Activated naive CD8-positive, alpha-beta T cell treated with anti-CD3 and anti-CD28 coated beads, Interleukin-2, amount 10 ng/mL, durations not matched to agents 7 days and 5 days (primary cell): ENCODE measurements at places on chromosomes 5 and 9.

- DNase-seq: no peak
- H3K27ac ChIP-seq: no peak overlapping the region
- no peaks in the 10 kb centered on the region for H3K36me3 ChIP-seq
- H3K27me3 ChIP-seq: peaks cover 12% of the 10 kb centered on the region
These were observed 140.7 kb downstream of the MTX3 start for GRCh38 chr5:79850316-79850822.

DNA sequence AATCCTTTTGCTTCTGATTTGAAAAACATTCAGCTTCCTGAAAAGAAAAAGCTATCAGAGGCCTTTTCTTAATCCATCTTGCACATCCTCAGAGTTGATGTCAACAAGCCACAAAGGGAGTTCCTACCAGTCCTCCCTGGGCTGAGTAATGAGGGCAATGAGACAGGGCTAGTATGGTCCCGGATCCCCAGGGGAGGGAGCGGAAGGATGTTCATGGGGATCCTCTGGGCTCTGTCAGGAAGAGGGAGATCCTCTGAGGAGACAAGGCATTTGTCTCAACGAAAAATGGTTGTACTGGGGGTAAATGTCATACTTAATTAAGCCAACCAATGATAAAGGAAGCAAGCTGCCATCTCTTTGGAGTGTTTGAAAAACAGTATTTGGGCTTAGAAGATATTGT, 195.3 kb downstream of the DTWD2 start:
- H3K4me3 ChIP-seq: no peak overlapping the region
- no peaks in the 10 kb centered on the region for H3K36me3 ChIP-seq
- H3K27me3 ChIP-seq: no peaks in the 10 kb centered on the region
- no peak for DNase-seq

DNA sequence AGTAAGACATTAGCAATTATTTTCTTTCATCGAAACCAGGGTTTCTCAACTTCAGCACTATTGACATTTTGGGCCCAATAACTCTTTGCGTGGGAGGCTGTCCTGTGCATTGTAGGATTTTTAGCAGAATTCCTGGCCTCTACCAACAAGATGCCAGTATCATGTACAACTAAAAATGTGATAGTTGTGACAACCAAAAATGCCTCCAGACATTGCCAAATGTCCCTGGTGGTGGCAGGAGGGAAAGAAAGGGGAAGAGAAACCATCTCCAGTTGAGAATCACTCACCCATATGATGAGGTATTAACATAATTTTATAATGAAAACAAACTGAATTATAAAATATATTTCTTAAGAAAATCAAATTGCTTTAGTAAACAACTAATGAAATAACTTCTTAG, 406.1 kb downstream of the RAB3C start:
- H3K4me1 ChIP-seq: peaks cover 5% of the 10 kb centered on the region
- H3K4me3 ChIP-seq: no peak overlapping the region
- H3K27ac ChIP-seq: no peak overlapping the region

- DNase-seq: peak; percentile 61
- peak overlapping the region; percentile 87 for H3K4me3 ChIP-seq
- peaks cover 17% of the 10 kb centered on the region for H3K36me3 ChIP-seq
- no peaks in the 10 kb centered on the region for H3K27me3 ChIP-seq
These were observed 29.3 kb downstream of the PTPA start for GRCh38 chr9:129140397-129141065.

DNA sequence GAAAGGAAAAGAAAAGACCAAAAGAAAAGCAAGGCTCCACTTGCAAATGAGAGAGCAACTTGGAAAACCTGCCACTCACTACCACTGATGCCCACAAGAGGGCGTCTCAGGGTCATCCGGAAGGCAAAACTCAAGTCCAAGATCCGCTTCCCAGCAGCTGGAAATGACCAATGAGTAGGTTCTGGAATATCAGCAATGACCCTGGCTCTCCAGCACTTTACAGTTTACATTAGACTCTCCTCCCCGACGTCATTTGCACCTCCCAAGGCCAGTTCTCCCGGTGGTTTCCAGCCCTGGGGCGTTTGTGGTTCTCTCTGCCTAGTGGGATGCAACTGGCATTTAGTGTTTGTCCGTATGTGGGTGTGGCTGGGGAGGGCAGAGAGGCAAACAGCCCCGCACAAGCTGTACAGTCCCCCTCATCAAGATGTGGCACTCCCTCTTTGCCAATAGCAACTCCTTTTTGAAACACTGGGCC, 193.8 kb upstream of the ZNF618 start:
- H3K4me3 ChIP-seq: no peak overlapping the region
- DNase-seq: peak; percentile 55
- no peak overlapping the region for H3K27ac ChIP-seq
- H3K4me1 ChIP-seq: peaks cover 3% of the 10 kb centered on the region

DNA sequence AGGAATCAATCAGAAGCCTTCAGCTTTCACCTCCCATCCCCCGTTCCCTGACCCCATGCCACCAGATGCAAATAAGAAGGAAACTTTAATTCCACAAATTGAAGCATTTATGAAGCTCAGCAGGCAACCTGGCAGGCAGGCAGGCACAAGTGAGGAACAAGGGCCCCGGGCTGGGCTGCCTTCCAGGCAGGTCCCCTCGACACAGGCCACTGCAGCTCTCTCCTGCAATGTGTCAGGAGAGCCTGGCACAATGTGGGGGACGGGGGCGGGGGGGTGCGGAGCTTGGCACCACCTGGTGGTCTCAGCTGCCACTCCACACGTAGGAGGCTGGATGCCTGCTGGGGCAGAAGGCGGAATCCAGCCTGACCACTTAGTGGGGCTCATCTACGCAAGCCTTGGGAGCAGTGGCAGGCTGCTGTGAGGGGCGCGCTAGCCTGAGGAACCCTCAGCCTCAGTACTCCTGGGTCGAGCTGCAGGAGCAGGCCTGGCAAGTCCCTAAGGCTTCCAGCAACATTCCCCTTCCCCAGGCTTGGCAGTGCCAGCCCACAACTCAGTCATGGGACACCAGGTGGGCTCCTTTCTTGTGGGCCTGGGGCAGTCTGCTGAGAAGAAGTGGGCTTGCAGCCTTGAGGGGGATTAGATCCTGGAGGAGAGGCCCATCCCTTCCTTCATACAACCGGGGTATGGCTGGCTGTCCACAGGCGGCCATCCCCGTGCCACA, 50.2 kb upstream of the KCNMB1 start:
- no peaks in the 10 kb centered on the region for H3K27me3 ChIP-seq
- no peaks in the 10 kb centered on the region for H3K4me1 ChIP-seq
- no peak for DNase-seq
- H3K27ac ChIP-seq: no peak overlapping the region
- H3K4me3 ChIP-seq: no peak overlapping the region
- no peaks in the 10 kb centered on the region for H3K36me3 ChIP-seq

- H3K4me3 ChIP-seq: no peak overlapping the region
- no peaks in the 10 kb centered on the region for H3K4me1 ChIP-seq
- no peak for DNase-seq
- peaks cover 2% of the 10 kb centered on the region for H3K27me3 ChIP-seq
- H3K27ac ChIP-seq: no peak overlapping the region
These were observed 8.6 kb downstream of the TMEM252 start for GRCh38 chr9:68532131-68532530.

DNA sequence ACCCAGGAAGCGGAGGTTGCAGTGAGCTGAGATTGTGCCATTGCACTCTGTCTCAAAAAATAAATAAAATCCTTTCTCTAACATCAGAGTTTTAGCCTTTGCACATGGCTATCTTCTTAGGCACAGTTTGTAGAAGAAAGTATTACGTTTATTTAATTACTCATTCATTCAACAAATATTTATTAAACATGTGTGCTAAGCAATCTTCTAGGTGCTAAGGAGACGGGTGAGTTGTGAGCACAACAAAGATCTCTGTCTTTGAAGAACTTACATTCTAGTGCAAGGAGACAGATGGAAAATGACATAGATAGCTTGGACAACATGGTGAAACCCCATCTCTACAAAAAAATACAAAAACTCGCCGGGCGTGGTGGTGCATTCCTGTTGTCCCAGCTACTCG, 122.3 kb upstream of the MYO10 start:
- DNase-seq: no peak
- H3K4me3 ChIP-seq: no peak overlapping the region
- no peak overlapping the region for H3K27ac ChIP-seq

DNA sequence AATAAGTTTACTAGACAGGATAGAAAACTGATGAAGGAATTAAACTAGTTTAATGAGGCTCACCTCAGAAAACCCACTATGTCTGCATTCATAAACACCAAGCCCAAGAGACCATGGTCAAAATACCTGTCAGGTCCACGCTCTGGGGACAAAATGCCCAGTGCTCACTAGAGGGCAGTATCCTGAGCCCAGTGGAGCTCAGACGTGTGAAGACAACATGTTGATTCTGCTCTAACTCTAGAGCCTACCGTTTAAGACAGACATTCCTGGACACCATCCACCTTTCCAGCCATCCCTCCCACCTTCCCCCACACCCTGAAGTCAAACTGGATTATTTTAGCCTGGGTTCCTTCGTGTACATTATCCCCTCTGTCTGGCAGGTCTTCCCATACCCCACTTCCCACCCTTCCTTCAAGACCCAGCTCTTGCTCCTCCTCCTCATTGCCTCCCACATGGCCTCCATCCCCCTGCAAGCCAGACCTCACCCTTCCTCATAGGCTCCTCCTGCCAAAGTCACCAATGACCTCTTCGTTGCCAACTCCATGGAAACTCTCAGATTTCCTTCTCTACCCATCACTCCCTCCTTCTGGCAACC, 142.3 kb upstream of the FSTL4 start:
- H3K27me3 ChIP-seq: peaks cover 20% of the 10 kb centered on the region
- no peaks in the 10 kb centered on the region for H3K36me3 ChIP-seq
- DNase-seq: no peak
- no peak overlapping the region for H3K27ac ChIP-seq
- H3K4me3 ChIP-seq: no peak overlapping the region
- H3K4me1 ChIP-seq: peaks cover 8% of the 10 kb centered on the region

DNA sequence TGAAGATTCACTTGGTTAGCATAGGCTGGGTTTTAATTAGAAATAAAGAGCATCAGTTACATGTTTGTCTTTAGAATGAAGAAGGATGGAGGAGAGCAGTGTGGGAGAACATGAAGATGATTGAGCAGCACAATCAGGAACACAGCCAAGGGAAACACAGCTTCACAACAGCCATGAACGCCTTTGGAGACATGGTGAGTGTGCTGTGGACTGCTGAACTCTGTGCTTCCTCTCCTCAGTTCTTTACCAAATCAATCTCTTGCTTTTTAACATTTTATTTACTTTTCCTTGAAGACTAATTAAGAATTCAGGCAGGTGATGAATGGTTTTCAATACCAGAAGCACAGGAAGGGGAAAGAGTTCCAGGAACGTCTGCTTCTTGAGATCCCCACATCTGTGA, 38.2 kb upstream of the SPATA31E1 start:
- H3K4me3 ChIP-seq: no peak overlapping the region
- no peaks in the 10 kb centered on the region for H3K4me1 ChIP-seq
- peaks cover 6% of the 10 kb centered on the region for H3K27me3 ChIP-seq
- DNase-seq: no peak
- no peak overlapping the region for H3K27ac ChIP-seq
- no peaks in the 10 kb centered on the region for H3K36me3 ChIP-seq

DNA sequence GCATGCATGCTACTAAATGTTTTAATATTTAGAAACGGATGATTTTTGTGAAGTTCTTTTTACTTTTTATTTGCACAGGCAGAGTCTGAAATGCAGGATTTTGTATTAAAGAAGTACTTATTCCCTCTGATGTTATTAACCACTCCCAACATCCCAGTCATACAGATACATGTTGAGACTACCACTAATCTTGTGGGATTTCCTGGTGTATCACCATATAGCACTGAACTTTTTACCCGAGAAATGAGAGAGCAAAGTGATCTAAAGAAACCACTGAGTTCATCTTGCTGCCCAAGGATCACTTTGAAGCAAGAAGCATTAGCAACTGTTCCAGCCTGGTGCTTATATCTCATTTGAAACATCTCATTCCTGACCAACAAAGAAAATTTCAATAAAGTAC, 443.8 kb downstream of the BNC2 start:
- no peaks in the 10 kb centered on the region for H3K36me3 ChIP-seq
- H3K27me3 ChIP-seq: no peaks in the 10 kb centered on the region
- no peak overlapping the region for H3K4me3 ChIP-seq
- no peak for DNase-seq
- no peaks in the 10 kb centered on the region for H3K4me1 ChIP-seq

DNA sequence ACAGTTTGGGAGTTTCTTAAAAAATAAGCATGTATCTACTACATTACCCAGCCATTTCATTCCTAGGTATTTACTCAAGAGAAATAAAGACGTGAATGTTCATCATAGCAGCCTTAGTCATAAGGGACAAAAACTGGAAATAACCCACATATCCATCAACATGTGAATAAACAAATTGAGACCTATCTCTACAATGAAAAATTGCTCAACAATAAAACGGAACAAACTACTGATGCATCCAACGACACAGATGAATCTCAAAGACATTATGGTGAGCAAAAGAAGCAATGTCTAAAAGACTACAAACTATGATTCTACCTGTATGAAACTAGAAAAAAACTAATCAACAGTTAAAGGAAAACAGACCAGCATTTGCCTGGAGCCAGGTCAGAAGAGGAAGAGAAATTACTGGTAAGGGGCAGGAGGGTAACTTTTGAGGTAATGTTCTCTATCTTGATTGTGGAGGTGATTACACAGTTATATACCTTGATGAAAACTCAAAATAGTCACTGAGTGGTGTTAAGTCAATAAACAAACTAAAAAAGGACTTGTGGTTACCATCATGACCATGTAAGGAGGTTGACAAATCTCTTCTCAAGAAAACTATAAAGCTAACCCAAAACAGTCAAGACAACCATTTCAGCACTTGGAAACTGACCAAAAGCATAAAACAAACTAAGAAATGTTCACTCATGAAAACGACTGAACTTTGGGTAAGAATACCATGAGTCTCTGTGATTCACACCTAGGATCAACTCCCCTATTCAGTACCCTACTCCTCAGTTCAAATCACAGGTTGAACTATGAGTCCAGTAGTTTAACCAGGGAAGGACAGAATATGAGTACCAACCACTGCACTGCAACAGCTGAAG, 10.4 kb downstream of the UIMC1 start:
- peaks cover 18% of the 10 kb centered on the region for H3K4me1 ChIP-seq
- no peaks in the 10 kb centered on the region for H3K27me3 ChIP-seq
- no peak for DNase-seq
- H3K4me3 ChIP-seq: no peak overlapping the region
- H3K36me3 ChIP-seq: peaks cover 40% of the 10 kb centered on the region
- no peak overlapping the region for H3K27ac ChIP-seq

DNA sequence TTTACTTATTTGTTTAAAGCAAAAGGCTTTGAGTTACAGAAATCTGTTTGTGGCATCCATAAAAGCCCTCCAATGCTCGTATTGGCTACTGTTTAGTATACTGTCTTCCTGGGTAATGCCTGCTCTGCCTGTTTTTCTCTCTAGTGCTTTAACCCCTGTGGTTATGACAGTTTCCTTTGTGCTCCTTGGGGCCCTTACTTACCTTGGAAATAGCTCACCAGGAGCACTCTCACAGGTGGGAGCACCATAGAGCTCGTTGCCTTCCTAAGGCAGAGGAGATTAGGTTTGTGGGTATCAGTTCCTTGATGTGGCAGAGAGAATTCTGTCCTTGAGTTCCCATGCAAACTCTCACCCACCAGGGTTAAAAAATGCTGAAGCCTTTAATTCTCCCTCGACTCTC, 242.8 kb downstream of the CDH18 start:
- H3K27me3 ChIP-seq: no peaks in the 10 kb centered on the region
- H3K4me1 ChIP-seq: no peaks in the 10 kb centered on the region
- no peak for DNase-seq
- no peak overlapping the region for H3K27ac ChIP-seq
